Astrocyte (in vitro differentiated cells and primary cell): ENCODE measurements at places on chromosomes 2 and 18.

- no peak for DNase-seq
These were observed 68.3 kb downstream of the TET3 start for GRCh38 chr2:74052732-74053710.

- peak; percentile 95 for DNase-seq
These were observed 3.8 kb upstream of the UXS1 start for GRCh38 chr2:106197878-106198277.

DNA sequence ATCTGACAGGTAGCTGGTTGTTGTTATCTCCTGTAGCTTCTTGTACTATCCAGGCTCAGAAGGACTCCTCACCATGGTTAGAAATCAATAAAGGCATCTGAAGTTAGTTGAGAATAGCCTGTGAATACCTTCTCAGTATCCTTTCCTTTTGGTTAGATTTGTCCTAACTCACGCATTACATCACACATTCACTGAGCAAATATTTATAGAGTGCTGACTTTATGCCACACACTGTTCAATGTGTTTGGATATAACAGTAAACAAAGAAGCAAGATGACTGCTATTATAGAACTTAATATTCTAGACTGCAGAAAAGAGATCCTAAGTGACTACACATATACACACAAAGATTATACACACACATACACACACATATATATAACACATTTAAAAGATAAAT lies 889.9 kb upstream of the CHAC2 start:
- no peak for DNase-seq

DNA sequence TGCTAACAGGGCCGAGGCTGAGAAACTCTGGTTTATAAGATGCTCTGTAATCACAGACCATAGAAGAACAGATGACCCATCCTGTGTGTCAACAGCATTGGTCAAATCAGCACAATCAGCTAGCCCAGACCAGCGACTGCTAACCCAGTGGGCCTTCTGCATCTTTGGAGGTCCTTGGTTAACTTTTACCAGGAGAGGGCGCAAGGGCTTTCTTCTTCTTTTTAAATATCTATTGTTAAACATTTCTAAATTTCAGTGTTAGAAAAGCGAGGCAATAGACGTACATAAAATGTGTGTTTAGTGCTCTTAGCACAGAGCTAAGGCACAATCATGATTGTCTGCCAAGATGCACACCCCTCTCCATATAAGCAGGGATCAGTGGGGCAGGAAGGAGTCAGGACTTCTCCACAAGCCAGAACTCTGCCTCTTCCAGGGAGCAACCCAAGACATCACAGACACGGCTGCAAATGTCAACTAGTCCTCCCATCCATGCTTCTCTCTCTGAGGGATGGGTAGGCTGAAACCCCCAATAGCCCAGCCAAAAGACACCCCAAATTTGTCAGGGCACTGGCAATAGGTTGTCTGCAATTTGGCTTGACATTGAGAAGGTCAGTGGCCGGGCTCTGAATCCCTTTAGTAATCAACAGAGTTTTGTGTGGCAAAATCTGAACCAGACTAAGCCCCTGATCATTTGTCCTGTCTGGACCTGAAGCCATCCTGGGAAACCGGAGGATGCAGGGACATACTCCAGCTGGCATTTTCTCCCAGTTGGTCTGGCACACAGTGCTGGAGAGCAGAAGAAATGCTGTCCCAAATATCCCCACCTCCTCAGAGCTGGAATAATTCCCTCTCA lies 188.2 kb downstream of the BCL2 start:
- peak; percentile 12 for DNase-seq

DNA sequence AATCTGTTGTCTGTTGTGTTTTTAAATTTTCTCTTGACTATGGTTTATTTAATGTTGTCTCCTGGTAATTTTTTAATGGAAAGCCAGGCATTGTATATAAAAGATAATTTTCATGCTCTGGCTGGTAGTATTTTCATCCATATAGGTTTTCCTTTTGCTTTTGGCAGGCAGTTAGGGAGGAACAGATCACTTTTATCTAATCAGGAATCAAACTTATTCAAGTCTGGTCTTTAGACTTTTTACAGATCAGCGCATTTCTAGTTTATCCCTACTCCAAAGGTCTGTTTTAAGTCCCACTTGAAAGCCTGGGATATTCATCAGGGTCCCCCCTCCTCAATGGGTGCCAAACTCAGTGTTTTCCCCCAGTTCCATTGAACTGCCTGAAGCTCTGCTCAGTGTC lies 17.2 kb downstream of the PLB1 start:
- no peak for DNase-seq
